T follicular helper cell (primary cell): ENCODE measurements at places on chromosomes 7 and 10.

- DNase-seq = no peak
Measured at GRCh38 chr7:63521-64021, 128.8 kb upstream of the FAM20C start.

- no peak for DNase-seq
Measured at GRCh38 chr10:74035303-74035702, 37.4 kb downstream of the VCL start.

- no peak for DNase-seq
Measured at GRCh38 chr10:30491204-30491915, 57.4 kb downstream of the MAP3K8 start.

- no peak for DNase-seq
Measured at GRCh38 chr10:7301006-7301778, 109.6 kb downstream of the SFMBT2 start.

GRCh38 chr10:47364366-47364765, 16.2 kb downstream of the RBP3 start:
- no peak for DNase-seq
